Fibroblast of the aortic adventitia (primary cell): ENCODE measurements at places on chromosomes 11 and 22. TPM values are rescaled to one million over a fixed set of nuclear protein-coding genes. Genes with fewer than 3 reads are reported as not detected.

DNA sequence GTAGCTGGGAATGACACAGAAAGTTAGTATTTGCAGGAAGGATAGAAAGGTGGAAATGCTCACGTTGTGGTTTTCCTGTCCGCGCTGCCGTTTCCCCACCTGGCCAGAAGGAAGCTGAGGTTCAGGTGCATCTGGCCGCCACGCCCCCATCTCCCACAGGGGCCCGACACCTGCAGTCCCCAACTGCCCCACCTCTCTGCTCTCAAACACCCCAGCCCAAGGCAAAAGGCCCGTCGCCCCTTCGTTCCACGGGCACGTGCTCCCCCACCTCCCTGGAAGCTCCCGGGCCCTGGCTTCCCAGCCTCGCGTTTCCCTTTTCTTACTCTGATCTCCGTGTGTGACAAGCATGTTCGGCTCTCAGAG lies 985.1 kb downstream of the BRD1 start:
- DNase-seq = no peak

GRCh38 chr11:68936358-68936636 lies 32.6 kb downstream of the IGHMBP2 start:
- no peak for DNase-seq

DNA sequence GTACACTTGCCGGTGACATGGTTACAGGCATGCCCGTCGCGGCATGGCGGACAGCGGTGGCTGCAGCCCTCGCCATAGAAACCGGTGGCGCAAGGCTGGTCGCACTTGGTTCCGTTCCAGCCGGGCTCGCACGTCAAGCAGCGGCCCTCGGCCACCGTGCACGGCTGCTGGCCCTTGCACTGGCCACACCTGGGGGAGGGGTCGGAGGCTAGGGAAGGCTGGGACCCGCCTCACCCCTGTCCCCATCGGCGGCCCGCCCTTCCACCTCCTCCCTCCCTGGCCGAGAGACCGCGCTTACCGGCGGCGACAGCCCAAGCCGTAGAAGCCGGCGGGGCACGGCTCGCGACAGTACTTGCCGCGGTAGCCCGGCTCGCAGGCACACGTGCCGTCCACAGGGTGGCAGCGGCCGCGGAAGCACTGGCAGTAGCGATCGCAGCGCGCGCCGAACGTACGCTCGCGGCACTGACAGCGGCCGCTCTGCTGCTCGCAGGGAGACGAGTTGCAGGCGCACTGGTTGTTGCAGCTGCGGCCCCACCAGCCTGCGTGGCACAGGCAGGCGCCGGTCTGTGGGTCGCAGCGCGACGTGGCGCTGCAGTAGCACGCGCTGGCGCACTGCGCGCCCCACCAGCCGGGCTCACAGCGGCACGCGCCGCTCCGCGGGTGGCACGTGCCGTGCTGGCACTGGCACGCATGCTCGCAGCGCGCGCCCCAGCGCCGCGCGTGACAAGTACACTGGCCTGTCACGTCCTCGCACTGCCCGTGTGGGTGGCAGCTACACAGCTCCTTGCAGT lies 6.7 kb downstream of the SCARF2 start:
- DNase-seq = no peak

DNA sequence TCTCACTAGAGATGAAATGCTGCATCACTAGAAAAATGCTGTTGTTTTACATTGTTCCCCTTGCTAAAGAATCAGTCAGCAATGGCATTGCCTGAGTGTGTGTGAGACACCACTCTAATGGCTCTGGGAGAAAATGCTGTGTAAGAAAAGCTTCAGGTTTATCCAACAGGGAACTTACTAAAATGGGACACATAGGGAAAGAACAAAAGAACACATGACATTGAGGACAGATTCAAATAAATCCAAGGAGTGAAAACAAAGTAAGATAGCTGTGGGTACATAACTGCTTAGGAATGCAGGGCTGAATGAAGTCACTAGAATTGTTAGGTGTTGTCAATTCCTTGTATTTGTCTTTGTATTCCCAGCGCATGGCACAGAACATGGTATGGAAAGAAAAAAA lies 24.2 kb downstream of the BLID start:
- peak; percentile 59 for DNase-seq

- no peak for DNase-seq
Observed at GRCh38 chr11:1924181-1924580, 4.7 kb downstream of the TNNT3 start.

DNA sequence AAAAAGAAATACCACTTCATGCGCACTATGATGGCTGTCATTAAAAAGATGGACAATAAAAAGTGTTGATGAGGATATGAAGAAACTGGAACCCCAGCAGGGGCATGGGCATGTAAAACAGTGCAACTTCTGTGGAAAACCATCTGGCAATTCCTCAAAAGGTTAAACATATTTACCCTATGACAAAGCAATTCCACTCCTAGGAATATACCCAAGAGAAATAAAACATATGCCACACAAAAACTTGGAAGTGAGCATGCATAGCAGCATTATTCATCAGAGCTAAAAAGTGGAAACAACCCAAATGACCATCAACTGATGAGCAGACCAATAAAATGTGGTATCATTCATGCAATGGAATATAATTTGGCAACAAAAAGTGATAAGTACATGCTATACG lies 50.1 kb downstream of the LRRC32 start:
- DNase-seq = peak; percentile 96

- DNase-seq = no peak
Observed at GRCh38 chr11:128520206-128520887, 67.0 kb downstream of the ETS1 start.

The SMARCB1 gene
- 55.2 and 96.1 TPM in 2 replicates for total RNA-seq

The TUB gene
- total RNA-seq = 18.2 and 19.2 TPM in 2 replicates

The HDHD5 gene
- 19.7 and 20.3 TPM in 2 replicates for total RNA-seq

The ESAM gene
- 0.36 and 1.5 TPM in 2 replicates for total RNA-seq

The WNT7B gene
- total RNA-seq = 0.18 TPM in 1 of 2 replicates, not detected in the other

The ACR gene
- not detected in 2 replicates for total RNA-seq

The EPS8L2 gene
- 47.9 and 49.2 TPM in 2 replicates for total RNA-seq
